ENCODE measurements at places on chromosomes 2 and 18.

DNA sequence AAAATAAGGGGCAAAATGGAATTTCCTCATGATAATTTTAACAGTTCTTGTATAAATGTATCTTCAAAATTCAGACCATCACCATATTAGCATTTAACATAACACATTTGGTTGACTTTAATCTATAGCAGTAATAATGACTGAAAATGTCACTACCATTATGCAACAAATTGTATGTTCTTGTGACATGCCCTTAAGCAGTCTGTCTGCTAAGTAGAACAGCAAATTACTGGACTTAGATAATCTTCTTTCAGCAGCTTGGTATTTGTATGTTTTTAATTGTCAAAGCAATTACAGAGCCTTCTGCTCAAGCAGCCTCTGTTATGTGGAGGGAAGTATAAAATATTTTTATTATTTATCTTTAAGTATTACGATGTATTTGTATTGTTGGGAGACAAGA lies 214.3 kb upstream of the NXPH2 start:
- DNase-seq, result no peak

DNA sequence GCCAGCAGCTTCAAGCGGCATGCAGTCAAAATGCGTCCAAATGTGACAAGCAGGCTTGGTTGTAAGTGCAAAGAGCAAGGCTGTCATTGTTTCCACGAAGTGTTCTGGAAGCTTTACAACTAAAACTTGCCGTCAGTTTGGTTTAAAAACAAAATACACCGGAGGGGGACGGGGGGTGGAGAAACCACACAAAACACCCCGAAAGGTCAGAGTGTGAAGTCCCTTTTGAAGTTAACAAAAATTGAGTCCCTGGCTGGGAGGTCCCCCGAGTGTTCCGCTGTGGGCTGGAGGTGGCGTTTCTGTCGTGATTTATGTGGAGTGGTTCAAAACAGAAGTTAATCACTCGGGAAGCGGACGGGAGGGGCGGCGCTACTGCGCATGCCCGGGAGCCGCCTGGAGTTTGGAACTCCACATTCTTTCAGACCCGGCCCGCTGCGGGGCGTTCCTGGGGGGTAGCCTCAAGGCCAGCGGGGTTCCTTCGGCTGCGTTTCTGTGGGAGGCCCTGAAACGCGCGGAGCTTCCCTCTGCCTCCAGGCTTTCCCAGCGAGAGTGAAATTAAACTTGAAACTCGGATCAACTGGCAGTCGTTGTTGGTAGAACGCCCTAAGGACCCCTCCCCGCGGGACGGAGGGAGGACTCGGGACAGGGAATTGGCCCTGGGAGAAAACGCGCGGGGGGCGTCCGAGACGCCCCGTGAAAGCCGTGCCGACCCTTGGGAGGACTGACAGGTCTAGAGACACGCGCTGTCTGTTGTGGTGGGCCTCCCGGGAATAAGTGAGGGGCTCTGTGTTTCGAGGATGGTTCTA lies 1.4 kb downstream of the TGIF1 start:
- peak; percentile 75 for DNase-seq

DNA sequence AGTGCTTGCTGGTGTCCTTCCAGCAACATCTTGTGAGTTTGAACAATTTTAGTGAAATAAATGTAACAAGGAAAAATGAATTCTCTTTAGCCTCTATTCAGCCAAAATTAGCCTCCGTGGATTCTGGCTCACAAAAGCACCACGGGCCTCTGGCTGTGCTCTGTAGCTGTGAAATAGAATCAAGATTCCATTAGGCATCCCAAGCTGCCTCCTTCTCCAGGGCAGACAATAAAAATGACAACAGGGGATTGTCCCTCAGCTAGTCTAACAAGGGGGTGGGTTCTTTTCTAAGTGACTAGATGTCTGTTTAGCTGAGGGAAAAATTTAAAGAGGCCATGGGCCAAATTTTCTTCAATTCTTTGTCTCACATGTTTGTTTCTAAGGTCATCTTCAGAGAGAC lies 254.7 kb upstream of the FIGN start:
- no peak for DNase-seq

DNA sequence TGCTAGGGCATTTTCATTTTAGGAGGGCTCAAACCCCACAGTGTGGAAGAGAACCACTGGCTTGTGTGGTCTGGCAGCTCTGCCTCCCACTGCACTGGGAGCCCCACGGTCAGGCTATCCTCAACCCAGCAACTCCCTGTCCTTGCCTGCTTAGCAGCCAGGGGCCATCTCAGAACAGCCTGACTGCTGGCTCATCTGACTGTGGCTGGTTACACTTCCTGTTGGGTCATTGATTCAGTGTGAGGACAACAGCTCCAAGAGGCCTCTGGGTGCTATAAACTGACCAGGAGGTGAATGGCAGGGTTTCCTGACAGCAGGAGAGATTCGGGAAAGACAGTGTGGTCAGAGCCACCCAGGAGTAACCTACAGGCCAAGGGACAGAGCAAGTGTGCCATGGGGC lies 40.1 kb downstream of the AMER3 start:
- DNase-seq, result no peak

- DNase-seq, result no peak
Measured at GRCh38 chr2:127735537-127736399, 34.5 kb downstream of the SFT2D3 start.

DNA sequence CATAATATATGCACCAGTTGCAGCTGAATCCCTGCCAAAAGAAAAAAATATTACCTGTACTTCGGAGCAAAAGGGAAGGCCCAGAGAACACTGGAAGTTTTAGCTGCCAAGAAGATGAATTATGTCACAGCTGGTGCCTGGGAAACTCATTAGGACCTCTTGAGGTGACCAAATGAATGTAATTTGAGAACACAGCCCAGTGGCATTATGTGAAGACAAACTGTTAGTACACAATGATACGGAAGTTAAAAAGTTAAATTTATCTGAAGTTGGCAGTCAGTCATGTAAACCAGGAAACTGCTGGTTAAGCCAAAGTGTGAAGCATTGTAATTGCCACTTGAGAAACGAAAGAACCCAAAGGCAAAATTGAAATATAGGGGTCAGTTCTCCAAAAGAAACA lies 80.7 kb downstream of the EML4 start:
- DNase-seq, result peak; percentile 70

Measured in NCI-H345 (cell line).